ENCODE measurements at places on chromosomes 4 and X. TPM values are rescaled to one million over a fixed set of nuclear protein-coding genes. Genes with fewer than 3 reads are reported as not detected.

DNA sequence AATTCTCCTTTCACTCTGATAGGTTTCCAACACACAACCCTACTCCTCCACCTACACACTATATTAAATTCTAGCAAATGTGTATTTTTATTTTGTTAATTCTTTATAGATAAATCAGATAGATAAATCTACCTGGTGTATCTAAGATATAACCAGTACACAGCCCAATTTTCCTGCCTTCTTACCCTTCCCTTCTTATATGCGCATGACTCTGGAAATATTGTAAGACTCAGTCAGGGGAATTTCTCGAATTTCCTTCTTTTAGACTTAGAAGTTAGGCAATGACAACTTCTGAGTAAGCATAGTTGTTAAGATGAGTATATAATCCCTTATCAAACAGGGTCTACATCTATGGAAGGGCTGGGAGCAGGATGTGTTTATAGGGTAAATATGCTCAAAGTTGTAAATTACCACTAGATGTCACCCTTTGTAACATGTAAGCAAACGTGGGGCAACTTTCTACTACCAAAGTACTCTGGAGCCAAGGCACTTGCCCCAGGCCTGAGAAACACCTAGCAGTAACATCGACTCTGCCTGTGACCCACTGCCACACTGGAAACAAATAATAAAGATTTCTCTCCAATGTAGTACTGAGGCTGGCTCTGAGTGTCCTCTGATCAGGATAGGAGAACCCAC is 444.7 kb downstream of the IQCM start:
- no peak for DNase-seq

GRCh38 chrX:13196782-13197181 is 123.1 kb downstream of the ATXN3L start:
- DNase-seq: no peak

- DNase-seq: no peak
These were observed 95.0 kb downstream of the GEMIN8 start for GRCh38 chrX:13934731-13935130.

DNA sequence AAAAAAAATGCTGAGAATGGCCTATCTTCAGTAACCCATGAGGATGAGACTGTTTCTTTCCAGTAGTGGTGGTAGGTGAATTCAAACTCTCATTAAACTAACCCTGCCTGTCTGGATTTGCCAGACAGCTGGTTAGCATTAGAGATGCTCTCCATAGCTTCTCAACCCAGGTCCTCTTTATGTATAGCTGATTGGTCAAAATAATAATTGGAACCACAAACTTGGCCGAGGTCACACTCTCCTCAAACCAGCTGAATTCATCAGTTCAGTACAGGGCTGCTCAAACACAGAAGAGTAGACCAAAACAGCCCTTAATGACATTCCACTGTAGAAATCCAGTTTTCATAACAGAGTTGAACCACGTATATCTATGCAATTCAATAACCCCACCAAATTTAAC is 85.3 kb downstream of the HCCS start:
- no peak for DNase-seq

- DNase-seq: no peak
These were observed 409.8 kb downstream of the STIM2 start for GRCh38 chr4:27270435-27270834.

DNA sequence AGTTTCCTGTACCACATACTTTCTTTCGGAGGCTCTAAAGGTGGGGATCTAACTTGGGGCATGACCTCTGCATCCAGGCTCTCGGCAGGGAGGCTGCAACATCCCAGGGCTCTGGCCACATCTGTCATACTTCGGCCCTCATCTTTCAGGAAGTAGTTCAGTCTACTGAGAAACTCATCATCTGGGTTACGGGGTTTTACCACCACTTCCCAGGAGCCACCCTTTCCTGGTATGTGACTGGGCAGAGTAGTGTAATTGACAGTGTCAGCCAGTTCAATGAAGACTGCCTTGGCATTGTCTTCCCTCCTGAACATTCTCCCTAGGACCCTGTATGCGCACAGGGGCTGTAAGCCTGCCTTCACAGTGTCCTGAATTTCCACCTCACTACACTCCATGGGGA is 2.8 kb downstream of the PNMA5 start:
- no peak for DNase-seq

- DNase-seq: no peak
These were observed 46.1 kb upstream of the LGI2 start for GRCh38 chr4:25076625-25077398.

GRCh38 chr4:97942137-97942536 is 201.1 kb downstream of the STPG2 start:
- DNase-seq: peak; percentile 2

GRCh38 chr4:31054295-31054694 is 334.1 kb downstream of the PCDH7 start:
- no peak for DNase-seq

DNA sequence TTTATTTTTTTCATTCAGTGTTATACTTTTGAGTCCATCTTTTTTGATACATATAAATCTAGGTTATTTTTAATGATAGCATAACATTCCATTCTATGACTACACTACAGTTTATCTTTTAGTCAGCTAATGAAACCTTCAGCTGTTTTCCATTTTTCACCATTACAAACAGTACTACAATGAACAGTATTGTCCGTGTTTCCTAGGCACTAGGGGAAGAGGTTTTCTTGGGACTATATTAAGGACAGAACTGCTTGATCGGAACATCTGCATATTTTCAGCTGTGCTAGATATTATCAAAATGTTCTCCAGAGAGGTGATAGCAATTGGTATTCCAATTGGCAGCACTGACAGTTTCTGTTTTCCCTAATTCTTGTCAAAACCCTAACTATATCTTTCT is 44.3 kb upstream of the HCCS start:
- DNase-seq: no peak

DNA sequence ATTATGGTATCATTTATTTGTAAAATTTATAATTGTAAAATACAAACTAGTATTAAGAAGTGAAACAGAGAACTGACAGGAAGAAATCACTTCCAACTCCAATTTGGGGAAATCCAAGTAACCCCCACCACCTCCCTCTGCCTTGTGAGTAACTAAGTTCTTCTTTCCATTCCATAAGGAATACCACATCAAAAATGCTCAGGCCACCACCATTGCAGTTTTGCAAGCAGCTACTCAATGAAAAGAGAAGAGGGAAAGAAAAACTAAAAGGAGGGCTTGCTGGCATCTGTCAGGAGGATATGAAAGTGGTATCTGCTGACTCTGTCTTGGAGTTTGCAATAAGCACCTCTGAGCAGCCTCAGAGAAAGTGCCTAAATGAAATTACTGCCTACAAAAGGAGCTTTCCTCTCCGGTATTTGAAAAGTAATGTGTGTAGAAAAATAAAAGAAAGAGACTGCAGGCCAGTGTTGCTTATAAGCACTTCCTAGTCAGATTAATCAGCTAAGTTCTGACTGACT is 228.7 kb downstream of the OPHN1 start:
- DNase-seq: no peak

DNA sequence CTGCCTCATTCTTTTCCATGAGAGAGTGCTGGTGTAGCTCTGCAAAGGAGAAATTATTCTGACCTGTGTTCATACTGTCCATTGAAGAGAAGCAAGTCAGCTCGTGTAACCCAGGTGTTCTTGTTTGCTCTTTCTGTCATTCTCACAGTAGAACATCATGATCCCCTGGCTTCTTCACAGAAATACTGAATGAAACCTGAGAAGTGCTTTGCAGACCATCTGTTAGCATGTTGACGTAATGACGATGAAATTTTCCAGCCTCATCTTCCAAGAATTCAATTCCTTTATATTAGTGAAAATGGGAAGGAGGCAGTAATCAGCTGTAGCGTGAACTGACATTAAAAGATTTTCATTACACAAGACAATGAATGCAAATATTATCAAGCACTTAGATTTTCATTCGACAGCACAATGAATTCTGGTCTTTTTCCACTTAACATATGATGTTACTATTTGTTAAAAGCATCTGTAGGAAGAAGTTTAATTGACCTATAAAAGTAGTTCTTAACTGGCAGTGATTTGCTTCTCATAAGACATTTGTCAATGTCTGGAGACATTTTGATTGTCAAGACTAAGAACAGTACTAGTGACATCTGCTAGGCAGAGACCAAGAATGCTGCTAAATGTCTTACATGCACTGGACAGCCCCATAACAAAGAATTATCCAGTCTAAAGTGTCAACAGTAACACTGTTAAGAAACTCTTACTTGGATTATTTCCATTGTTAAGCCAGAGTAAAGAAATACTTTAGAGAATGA is 246.3 kb downstream of the BANK1 start:
- no peak for DNase-seq

GRCh38 chr4:15341733-15342300 is 86.0 kb upstream of the C1QTNF7 start:
- DNase-seq: no peak

- DNase-seq: no peak
These were observed 27.6 kb upstream of the SERTM2 start for GRCh38 chrX:111483881-111484280.

Gene CT55
- not detected for total RNA-seq

Gene PDE5A
- total RNA-seq: 3.4 TPM

Gene TCEAL6
- not detected for total RNA-seq

Gene ARR3
- not detected for total RNA-seq

Gene PDGFRA
- 3.2 TPM for total RNA-seq

Gene MAGED4
- 4.6 TPM for total RNA-seq

Gene L1CAM
- total RNA-seq: 1.6 TPM

Gene AMTN
- not detected for total RNA-seq

Gene RIPPLY1
- total RNA-seq: not detected

Gene AKAP4
- total RNA-seq: not detected

Gene F9
- not detected for total RNA-seq
